Hematopoietic multipotent progenitor cell treated with erythropoietin and hydrocortisone succinate and interleukin-3 and kit ligand, for 4 days (in vitro differentiated cells): ENCODE measurements at places on chromosomes 4 and X.

GRCh38 chr4:136985683-136986082 is 546.6 kb downstream of the PCDH18 start:
- no peak for DNase-seq

DNA sequence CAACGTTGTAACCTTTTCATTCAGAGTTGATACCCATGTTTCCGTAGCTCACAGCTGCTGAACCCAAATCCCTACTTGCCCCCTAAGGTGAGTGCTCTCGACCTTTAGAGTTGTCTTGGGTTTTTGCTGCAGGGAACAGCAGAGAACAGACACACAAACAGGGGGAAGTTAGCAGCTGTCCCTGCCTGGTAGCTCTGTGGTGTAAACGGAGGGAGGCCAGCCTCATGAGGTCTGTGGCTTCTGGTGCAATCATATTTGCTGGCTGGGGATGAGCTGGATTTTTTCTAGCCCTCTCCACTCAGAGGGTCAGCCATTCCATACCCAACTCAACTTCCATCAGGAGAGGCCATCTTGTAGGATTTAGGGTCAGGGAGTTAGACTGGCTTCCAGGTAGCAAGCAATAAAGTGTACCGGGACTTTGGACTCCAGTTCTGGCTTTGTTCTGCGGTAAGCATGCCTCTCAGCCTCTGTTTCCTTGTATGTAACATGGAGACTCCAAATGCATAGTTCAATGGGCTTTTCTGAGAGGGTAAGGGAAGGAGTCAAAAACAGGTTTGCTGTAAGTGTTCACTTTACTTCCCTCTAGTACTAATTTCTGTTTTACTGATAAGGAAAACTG is 218.9 kb downstream of the MID1IP1 start:
- peak; percentile 22 for DNase-seq

GRCh38 chrX:53795576-53795975 is 109.1 kb upstream of the HUWE1 start:
- peak; percentile 20 for DNase-seq

DNA sequence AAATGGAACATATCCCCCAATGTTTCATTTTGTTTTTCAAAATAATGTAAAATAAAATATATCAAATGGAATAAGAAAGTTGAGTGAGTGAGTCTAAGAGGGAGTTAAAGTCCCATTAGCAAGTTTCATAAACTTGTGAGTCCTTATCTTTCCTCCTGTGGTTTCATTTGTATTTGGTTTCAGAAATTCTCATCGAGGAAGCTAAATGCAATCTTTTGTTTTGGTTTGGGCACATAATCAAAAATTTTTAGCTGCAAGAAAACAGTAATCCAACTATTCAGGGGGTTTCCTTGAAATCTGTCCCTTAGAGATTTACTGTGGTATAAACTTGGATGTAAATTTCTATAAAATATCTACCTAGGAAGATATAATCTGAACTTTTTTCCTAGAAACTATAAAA is 124.2 kb downstream of the CAMK2D start:
- peak; percentile 38 for DNase-seq

- no peak for DNase-seq
These were observed 184.2 kb downstream of the DHRSX start for GRCh38 chrX:2316534-2316933.

DNA sequence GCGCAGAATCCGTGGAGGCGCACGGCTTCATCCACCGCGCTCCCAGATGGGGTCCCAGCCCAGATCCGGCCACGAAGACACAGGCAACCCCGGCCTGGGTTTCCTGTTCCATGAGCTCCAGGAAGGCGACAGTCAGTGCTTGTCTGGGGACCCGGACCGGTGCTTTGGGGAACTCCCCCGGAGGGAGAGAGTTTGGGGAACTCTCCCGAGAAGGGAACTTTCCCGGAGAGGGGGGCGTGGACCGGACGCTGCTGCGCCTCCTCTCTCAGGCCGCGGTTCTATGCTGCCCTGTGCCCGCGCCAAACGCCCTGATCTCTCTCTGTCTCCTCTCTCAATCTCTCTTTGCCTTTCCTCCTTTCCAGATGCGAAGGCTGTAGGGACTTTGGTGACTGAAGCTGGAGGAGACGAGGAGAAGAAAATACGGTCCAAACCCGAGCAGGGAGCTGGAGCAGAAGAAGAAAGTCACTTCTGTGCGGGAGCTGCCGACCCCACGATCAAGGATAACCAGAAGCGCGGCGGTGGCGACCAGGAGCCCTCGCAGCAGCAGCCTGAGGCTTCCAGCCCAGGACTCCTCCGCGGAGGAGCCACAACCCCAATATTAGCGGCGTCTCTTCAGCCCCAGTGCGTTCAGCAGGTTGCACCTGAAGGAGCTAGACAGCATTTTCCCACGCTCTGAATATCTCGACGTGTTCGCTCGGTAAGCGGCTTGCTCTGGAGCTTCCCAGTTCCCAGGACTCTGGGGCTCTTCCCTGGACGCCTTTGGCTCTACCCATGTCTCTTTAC is 47.6 kb upstream of the NKAP start:
- peak; percentile 22 for DNase-seq

DNA sequence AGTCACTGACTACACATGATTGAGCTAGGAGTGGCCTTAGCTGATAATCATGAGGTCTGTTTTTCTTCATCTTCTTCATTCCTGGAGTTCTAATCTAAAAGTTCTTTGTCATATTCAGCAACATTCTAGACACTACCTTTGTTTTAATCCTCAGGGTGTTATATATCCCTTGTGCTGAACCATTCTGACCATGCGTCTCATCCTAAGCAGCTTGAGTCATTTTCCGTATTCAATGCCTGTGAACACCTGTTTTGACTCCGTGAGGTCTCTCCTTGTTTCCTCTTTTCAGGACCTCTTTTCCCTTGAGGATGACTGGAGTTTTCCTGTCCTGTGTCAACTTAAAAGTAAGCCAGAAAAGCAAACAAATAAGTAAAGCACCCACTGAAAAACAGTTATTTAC is 597.9 kb downstream of the GBA3 start:
- no peak for DNase-seq

DNA sequence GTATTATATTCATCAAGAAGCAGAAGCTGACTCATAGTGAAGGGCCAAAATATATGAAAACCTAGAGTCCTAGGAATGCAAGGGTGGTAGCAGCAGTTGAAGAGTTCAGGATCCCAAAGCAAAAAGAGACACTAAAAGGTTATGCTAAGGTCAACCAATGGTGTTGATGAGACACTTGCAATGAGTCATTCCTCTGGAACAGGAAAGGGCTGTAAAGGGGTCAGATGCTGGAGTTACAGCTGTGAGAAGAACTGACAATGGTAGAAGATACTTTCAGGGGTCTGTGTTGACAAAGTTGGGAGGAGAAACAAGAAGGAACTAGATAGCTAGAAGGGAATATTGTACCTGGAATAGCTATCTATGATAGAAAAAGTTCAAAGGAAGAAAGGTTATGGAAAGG is 47.5 kb downstream of the ZGRF1 start:
- DNase-seq: no peak
